Stimulated activated CD4-positive, alpha-beta T cell treated with anti-CD3 and anti-CD28 coated beads, Interleukin-12 subunit alpha, Interleukin-12 subunit beta, amount 100 ng/mL, for 48 hours (primary cell): ENCODE measurements at places on chromosomes 5 and 9.
A peak's percentile ranks its signal among the peaks of the same experiment; 100 is the strongest.

GRCh38 chr9:18067548-18068120, 406.3 kb upstream of the ADAMTSL1 start:
- no peak for DNase-seq

- no peak for DNase-seq
These were observed 26.7 kb upstream of the NXNL2 start for GRCh38 chr9:88508326-88508725.

DNA sequence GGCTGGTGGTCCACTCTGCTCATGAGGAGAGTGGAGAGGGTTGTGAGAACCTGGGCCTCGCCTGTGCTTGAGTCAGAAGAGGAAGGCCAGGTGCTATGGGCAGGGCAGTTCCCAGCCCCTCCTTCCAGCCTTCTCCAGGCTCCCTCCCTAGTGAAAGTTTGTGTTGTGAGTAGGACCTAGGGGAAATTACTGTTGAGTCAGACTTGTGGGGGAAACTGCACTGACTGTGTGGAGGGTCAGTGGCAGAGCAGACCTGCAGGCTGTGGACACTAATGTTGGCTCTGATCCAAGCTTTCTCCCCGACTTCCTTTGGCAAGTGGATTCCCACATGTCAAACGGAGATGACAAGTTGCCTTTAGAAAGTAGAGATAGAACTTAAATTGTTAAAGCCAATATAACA, 102.6 kb downstream of the ARHGAP26 start:
- no peak for DNase-seq

DNA sequence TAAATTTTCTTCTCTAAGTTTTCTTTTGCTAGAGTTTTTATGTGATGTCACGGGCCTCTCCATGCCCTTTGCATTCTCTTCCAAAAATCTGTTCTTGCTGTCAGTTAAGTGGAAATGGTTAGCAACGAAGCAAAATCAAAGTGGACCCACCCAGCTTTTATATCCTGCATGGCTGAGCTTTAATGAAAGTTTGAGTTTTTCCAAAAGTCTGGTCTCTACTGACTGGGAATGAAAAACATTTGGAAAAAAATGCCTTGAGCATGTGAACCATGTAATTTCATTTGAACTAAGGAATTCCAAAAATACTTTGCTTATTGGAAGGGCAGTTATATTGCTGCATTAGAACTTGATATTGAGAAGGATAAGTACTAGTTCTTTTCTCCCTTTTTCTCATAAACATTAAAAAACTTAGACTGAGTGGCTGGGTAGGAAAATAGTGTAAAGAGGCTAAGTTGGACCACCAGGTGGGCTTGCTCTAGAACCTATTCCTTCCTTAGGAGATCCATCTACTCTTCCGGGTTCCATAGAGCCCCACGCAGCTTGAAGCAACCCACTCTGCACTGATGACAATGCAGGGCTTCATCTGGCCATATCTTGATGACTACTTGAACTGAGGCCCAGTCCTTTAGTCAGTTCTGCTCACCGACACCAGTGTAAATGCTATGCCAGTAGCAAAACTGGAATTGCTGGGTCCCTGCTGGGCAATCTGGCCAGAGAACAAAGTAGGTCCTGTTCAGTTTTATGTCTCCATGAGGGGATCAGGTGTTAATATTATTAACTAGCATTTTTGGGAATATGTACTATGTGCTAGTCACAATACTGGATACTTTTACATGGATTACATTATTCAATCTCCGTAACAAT, 17.4 kb upstream of the RIC1 start:
- DNase-seq = no peak

- no peak for DNase-seq
These were observed 517.3 kb upstream of the RORB start for GRCh38 chr9:73979894-73980264.

DNA sequence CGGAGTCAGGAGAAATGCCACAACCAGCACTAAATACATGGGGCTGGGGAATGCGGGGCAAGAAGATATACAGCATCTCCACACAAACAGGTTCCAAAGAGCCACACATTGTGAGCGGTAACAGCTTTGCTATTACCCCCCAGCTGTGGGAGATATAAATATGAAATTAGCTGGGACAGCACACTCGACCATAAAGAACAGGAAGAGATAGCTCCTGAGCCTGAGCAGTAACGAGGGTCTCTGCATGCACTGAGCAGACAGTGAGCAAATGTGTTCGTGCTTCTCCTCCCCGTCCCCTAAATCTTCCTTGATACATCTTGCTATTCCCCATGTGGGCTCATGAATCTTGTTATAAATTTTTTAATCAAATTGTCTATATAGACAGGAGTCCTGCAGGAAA, 53.1 kb downstream of the ADAMTS2 start:
- no peak for DNase-seq

DNA sequence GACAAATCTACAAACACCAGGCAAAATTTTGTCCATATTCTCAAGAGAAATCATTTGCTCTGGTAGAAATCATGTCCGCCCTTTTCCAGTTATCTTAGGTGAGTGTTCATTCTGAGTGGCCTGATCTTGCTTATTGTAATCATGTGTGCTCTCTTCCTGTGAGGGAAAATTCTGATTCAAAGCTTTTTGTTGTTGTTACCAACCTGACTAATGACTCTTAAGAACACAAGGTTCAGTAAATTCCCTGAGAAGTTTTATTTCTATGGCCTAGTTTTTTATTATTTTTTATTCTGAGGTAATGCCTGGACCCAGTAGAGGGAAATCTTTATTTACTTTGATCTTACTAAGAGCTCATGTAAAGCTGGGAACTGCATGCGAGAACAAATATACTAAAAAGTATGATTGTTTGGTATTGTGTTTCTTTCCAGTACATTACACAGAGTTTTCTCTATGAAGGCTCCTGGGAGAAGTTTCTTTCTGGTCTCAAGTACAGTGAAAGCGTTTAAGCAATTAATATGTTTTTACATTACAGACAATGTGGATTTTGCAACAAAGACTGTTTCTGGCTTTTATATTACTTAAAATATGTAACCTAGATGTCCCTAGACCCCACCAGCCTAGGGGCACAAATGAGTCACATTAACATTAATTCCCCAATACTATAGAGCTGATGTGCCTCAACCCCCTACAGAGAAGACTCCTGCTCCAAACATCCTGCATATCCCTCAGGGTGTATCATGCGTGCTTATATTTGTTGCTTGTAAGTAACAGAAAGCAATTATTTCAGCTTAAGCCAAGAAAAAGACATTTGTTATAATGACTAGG, 138.1 kb downstream of the TMEM167A start:
- no peak for DNase-seq

DNA sequence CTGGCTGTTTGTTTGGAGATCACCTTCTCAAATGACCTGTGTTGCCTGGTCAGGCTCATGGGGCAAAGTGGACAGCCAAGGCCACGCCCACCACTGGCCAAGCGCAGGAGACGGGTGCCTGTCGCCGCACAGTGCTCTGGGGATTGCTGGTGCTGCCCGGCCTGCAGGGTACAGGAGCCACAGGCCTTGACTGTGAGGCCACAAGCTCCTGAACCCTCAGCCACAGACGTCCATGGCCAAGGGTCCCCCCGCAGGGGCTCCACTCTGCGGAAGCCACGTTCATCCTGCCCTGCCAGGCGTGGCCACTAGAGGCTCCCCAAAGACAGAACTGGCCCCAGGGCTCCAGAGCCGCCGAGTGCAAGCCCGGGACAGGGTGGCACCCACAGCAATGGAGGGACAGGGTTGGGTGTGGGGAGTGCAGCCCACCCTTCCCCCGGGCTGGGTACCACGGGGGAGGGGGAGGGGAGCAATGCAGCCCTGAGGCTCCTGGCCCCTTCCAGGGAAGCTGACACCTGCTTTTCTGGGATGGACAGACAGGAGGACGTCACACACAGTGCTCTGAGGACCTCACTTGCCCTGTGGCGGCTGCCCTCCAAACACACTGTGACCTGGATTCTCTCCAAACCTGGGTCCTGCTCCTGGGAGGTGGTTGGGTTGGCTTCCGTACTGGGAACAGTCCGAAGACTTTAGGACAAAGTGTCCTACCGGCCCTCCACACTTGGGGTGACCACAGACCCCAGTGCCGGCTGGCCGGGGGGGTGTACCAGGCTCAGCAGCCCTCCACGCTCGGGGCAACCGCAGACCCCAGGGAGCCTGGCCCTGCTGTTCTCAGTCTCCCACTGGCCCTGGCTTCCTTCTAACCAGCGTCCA, 21.5 kb downstream of the TPPP start:
- DNase-seq = peak; percentile 26

- DNase-seq = no peak
These were observed 11.1 kb downstream of the GOLPH3 start for GRCh38 chr5:32163053-32163452.

GRCh38 chr9:97984188-97985057, 1.3 kb downstream of the ANP32B start:
- DNase-seq = peak; percentile 77

- DNase-seq = no peak
These were observed 117.4 kb downstream of the WNK2 start for GRCh38 chr9:93301291-93301811.

- DNase-seq = no peak
These were observed 16.8 kb downstream of the PRDM6 start for GRCh38 chr5:123105864-123106263.
